Stimulated activated CD4-positive, alpha-beta T cell treated with anti-CD3 and anti-CD28 coated beads, Interleukin-15, amount 100 ng/mL, for 1 hour (primary cell): ENCODE measurements at places on chromosomes 12 and 14.

DNA sequence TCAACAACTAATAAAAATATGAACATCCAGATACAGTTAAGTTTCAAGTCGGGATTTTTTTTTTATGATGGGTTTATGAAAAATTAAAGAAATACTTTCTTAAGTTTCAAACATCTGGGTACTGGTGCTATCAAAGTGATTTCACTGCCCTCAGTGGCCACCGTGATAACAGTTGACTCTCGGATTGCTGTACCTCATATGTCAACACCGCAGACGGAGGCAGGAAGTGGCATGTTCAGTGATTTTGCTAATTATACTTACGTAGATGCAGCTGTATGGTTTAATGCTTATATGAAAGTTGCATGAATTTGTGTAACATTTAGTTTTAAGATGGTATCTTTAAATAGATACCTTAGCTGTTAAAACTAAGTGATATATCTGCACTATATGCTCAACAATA is 20.8 kb upstream of the FBLN5 start:
- no peak for DNase-seq

DNA sequence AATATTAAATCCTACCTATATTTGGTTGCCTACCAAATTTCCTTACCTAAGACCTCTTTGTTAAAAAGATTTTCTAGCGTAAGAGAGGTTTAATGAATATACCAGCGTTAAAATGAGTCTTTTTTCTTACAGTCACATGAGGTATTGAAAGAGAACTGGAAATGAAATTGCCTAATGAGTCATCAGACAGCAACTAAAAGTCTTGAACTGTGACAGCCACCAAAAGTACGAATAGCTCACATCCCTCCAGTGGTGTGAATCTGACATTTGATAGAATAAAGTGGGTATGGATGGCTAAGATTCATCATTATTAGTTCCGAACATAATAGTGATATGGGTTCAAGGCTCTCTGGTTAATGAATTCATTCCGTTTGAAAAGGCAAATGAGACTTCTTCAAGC is 1297.3 kb downstream of the AACS start:
- DNase-seq, result no peak

DNA sequence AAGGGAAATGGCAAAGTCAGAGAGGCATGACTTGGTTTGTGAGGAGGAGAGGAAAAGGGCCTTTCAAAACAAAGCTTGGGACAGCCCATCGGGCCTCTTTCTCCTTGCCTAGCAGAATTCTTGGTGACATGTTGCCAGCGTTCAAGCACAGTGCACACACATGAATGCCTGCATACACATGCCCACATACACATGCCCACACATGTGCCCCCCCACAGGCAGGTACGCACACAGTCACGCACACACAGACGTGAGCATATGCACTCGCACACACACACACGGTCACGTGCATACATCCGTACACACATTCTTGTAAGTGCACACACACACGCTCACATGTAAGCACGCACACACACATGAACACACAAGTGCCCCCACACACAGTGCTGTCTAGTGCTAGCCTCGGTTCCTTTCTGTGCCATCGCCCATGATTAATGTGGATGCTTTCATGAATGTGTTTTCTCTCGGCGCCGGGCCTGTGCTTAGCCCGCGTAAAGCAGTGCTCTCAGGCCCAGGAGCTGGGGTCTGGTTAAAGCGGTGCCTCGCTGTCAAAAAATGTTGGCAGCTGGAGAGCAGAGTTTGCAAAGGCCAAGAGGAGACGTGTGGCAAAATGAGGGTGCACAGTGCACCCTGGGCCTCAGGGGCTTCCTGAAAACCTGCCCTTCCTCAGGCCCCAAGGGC is 328.8 kb upstream of the DIO3 start:
- DNase-seq, result no peak

DNA sequence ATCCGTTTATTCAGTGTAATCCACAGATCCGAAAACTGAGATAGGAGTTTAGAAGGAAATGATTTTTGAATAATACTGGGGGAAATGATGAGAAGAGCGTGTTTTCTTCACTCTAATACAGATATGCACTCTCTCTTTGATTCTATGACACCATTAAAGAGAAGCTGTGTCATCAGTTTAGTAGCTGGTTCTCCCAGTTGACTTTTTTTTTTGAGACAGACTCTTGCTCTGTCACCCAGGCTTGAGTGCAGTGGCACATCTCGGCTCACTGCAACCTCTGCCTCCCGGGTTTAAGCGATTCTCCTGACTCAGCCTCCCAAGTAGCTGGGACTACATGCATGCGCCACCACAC is 48.4 kb upstream of the EML1 start:
- no peak for DNase-seq

- no peak for DNase-seq
Measured at GRCh38 chr12:29863665-29864064, 79.9 kb upstream of the TMTC1 start.

DNA sequence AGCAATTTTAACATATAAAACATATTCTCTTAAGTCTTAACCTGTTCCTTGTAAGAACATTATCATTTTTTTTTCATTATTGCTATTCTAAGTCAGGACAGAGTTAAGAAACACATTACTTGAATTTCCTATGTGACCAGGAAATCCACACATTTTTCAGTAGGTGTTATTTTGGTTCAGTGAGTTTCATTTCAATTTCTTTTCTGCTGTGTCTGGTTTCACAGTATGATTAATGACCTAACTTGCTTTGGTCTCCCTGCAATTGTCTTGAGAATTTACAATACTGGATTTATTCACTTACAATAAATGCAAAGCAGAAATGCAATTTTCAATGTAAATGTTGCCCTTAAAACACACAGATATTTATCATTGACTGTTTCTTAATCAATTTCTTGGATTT is 396.9 kb upstream of the TMTC1 start:
- DNase-seq, result no peak

GRCh38 chr14:96088911-96089310 is 49.7 kb downstream of the C14orf132 start:
- no peak for DNase-seq

DNA sequence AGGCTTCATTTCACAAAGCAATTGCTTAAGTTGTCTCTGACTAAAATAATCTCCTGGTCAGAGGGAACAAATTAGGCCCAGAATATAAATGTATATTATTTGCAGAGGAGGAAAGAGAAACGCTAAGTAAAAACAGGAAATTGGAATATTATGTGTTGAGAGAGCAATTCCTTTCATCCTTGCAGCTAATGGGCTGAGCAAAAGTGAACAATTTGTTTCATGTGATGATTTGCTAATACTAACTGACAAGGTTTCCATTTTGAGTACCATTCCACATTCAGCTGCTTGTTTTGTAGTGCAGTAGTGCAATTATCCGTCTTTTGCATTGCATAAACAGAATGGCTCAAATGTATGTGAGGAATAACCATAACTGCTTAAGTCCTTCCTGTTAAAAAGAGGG is 103.2 kb downstream of the TPH2 start:
- no peak for DNase-seq

GRCh38 chr14:65993103-65993502 is 493.1 kb upstream of the CCDC196 start:
- no peak for DNase-seq

GRCh38 chr12:120259418-120260202 is 5.9 kb downstream of the PXN start:
- no peak for DNase-seq

GRCh38 chr12:3152011-3152511 is 74.9 kb downstream of the TSPAN9 start:
- no peak for DNase-seq

DNA sequence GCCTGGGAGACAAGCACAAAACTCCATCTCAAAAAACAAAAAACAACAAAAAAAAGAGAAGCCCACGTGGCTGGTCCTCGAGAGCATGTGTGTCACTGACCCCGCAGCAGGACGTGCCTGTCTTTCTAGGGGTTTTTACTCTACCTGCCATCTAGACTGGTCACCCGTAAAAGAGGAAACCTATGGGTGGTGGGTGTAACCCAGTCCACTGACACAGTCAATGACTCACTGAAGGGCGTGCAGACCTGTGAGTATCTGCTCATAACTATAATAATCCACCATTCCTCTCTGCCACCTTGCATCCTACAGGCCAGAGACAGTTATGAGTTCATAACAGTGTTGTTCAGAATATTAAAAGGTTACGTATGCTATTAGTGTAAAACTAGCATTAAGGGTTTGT is 4.6 kb downstream of the GOLGA3 start:
- no peak for DNase-seq

DNA sequence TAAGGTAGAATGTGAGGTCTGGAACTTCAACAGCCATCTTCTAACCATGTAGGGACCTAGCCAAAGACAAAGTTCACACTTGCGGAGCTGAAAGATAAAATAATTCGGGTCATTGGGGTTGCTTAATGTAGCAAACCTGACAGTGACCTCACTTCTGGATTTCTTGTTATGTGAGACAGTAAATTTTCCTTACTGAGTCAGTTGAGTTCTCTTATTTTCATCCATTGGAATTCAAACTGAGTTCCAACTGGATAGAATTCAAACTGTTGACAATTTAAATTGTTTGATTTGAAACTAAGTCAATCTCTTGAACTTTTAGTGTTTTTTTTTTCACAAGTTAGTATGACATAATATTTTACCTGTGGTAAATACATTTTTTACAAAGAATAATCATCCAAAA is 406.5 kb downstream of the ADAMTS20 start:
- no peak for DNase-seq

DNA sequence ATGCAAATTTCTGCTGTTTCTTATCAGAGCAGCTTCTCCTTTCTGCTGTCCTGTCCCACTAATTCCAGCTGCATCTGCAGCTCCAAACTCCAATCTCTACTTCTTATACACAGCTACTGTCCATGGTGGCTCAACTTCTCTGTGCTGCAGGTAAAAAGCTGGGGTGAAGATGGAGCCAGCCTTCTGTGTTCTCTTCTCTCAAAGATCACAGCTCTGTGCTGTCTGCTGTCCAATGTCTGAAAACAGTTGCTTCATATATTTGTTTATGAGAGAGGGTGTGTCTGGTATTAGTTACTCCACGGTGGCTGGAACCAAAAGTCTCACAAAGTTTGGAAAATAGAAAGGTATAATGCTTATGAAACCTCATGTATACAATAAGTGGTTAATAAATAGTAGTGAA is 445.8 kb upstream of the TBX3 start:
- DNase-seq, result no peak

- no peak for DNase-seq
Measured at GRCh38 chr12:62323386-62323785, 63.2 kb downstream of the USP15 start.

- DNase-seq, result no peak
Measured at GRCh38 chr12:104680491-104680890, 223.7 kb downstream of the CHST11 start.

DNA sequence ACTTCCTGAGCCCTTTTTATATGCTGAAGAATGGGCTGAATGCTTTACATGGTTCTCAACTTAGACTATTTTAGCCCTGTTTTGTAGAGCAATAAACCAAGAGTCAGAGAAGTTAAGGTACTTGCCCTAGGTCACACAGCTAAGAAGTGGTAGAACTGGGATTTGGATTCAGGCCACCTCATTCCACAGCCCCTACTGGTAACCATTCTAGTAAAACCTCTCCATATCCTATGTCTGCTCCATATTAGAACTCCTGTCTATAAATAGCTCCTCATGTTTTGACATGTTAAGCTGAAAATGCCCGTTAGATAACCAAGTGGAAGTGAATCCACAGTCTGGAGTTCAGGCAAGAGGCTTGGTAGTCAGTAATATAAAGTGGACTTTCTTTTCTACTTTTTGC is 111.6 kb downstream of the HECTD4 start:
- no peak for DNase-seq

- no peak for DNase-seq
Measured at GRCh38 chr12:119672194-119672593, 4.3 kb downstream of the PRKAB1 start.

- DNase-seq, result no peak
Measured at GRCh38 chr12:47816403-47817271, 3.1 kb downstream of the HDAC7 start.

DNA sequence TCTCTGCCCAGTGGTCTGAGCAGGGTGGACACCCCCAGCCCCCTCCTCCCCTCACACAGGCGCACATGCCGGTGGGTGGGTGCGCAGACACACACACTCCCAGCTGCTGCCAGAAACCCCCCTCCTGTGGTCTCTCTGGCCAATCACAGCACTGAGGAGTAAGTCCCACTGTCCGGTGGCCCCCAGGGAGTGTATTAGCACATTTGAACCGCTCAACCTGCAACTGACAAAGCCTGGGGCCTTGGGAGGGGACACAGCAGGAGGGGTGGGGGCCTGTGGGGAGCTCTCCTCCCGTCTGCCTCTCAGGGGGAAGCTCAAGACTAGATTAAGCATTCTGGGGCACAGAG is 11.7 kb downstream of the FIGNL2 start:
- no peak for DNase-seq

DNA sequence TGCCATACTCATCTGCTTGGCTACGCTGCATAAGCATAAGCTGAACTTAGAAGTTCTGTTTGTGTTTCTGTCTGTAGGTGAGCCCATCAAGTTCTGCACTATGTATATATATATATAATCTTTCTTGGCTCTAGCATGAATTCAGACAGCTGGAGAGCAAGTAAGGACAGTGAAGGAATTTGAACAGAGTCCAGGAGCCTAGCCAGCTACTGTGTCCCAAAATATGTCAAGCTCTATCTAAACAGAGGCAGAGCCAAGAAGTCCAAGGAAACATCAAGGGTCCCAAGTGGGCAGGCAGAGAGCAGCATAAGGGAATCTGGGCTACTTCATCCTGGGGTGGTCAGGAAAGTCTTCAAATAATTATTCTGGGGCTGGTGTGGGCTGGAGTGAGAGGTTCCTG is 118.5 kb upstream of the NPAS3 start:
- no peak for DNase-seq

GRCh38 chr14:99621948-99622347 is 17.9 kb upstream of the CCDC85C start:
- no peak for DNase-seq

- DNase-seq, result no peak
Measured at GRCh38 chr12:14959463-14959862, 1.9 kb downstream of the ARHGDIB start.

GRCh38 chr12:53530061-53530460 is 22.8 kb upstream of the NPFF start:
- no peak for DNase-seq

- DNase-seq, result no peak
Measured at GRCh38 chr12:105156260-105156659, 48.7 kb downstream of the WASHC4 start.

GRCh38 chr12:1501695-1502378 is 92.5 kb downstream of the FBXL14 start:
- no peak for DNase-seq

DNA sequence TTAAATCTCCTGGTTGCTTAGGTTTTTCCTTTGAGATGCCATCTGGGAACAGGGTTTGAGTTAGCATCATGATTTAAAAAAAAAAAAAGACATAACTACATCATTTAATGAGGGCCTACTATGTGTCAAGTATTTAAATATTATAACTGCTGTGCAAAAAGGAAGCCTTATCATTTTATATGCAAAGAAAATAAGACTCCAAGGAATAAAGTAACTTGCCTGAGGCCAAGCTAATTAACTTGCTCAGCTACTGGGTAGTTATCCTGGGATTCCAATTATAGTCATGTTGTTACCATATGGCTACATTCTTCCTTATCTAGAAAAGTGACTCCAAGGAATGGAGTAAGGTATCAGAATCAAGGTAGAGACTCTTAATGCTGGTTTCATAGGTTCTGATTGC is 123.5 kb downstream of the SLC41A2 start:
- DNase-seq, result no peak
